ENCODE measurements at places on chromosomes 7 and 10.

- no peak for DNase-seq
Measured at GRCh38 chr7:80884511-80885195, 34.2 kb downstream of the SEMA3C start.

DNA sequence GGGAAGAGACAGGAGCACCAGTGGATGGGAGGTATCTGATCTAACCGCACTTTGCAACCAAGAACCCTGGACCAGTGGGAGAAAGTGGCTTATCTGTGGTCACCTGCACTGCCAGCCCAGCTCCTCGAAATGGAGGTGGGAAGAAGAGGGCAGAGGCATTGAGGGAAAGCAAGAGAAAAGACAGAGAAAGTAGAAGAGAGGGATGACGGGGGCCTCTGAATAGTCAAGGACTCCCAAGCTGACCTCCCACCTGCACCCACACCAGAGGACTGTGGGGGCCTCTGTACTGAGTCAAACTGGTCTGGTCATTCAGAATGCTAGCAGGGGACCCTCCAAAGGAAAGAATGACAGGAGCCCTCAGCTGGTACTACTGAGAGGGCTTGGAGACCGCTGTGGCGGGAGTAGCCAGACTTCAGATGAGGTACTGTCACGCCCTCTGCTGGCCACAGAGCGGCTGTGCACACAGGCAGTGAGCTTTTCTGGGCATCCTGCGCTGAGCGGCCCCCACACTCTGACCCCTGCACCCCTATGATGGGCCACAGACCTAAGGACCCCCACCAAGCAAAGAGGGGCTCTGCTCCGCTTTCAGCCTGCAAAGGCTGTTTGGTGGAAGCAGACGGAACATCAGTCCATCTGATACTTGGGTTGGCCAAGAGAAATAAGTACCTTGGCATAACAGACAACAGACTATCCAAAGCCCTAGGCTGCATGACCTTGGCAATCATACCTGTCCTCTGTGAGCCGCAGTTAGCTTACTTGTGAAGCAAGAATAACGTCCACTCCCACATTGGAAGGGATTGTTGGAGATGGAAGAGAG, 112.9 kb downstream of the COL13A1 start:
- peak; percentile 79 for DNase-seq

- DNase-seq: no peak
Measured at GRCh38 chr7:100456562-100456961, 7.5 kb downstream of the SPACDR start.

DNA sequence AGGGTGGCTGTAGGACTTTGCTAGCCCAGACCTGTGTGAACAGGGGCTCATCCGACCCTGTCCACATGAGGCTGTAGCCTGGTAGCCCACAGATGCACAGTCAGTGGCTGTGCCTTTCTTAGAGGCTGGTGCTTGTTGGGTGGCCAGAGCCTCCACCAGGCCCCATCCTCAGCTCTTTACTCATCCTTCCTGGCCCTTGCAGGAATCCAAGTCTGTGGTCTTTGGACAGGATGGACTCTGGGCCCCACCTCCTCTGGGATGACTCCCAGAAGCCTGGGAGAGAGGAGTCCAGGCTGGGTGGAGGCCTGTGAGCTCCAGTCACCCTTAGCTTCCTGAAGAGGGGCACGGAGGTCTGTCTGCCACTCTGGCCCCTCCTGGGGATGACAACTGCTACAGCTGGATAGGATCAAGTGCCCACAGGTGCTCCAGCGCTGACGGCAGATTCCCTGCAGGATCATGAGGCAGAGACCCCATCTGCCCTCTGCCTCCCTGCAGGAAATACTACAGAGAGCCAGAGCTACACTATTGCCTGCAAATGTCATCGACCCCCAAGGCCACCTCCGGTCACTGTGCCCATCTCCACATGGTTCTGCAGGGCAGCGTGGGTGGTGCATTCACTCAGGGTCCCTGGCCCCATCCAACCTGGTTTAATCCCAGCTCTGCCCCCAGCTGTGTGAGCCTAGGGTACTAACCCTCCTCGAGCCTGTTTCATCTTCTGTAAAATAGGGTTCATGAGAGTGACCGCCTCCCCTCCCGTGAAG, 114.5 kb downstream of the PTPN20 start:
- DNase-seq: peak; percentile 13

- DNase-seq: no peak
Measured at GRCh38 chr7:68629-69028, 123.7 kb upstream of the FAM20C start.

- no peak for DNase-seq
Measured at GRCh38 chr7:144622745-144623144, 213.1 kb downstream of the TPK1 start.

GRCh38 chr7:153320005-153320404, 560.5 kb downstream of the ACTR3B start:
- DNase-seq: no peak

- no peak for DNase-seq
Measured at GRCh38 chr7:26959290-26959689, 94.9 kb upstream of the SKAP2 start.

DNA sequence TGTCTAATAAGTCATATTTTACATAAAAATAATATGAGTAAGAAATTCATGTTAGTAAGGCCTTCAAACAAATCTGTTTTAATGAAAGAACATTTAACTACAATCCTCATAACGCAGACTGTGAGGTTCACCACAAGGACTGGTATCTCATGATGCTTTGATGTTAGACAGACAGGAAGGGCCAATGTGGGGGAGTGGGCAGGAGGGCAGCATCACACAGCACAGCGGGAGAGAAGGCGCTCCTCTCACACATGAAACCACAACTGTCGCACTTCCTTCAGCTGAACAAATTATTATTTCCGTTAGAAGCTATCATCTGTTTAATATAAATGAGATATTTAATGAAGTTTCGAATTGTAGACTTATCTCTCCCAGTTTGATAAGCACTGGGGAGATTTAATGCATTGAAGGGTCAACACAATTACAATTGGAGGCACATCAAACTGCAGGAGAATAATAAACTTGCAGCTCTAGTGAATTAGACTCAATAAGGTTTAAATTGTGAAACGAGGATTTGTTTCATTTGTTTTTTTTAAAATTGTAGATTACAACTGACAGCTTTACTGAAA, 466.1 kb downstream of the PARD3 start:
- no peak for DNase-seq

DNA sequence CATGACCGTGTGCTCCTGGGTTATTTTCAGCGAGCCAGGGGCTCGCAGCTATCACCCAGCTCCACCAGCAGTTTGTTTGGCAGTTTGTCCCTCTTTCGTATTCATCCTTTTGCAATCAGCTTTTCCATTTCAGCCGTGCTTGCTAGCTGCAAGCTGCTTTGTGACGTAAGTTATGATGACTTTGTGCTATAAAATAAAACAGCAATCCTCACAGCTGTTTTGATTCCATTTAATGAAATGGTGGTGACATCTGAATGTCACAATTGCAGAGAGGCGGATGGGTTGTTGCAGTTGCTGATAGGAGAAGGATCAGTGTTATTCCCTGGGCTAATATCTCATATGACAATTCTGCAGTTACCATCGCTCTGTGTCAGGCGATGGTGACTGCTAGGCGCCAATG, 251.7 kb downstream of the SNX10 start:
- no peak for DNase-seq

DNA sequence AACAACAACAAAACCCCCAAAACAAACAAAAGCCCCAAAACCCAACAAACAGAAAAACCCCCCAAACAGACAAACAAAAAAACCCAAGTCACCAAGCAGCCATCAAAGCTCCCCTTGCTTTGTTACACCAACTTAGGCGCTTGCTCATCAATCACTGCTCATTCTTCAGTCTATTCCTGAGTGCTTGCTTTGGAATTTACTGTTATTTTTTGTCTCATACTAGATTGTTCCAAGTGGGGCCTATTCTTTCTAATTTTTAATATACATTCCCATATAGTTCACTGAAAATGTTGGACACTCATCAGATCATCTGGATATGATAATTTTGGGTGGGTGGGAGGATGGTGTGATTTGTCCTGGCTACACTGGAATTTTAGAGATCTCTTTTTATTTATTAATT, 126.0 kb upstream of the JCAD start:
- no peak for DNase-seq

DNA sequence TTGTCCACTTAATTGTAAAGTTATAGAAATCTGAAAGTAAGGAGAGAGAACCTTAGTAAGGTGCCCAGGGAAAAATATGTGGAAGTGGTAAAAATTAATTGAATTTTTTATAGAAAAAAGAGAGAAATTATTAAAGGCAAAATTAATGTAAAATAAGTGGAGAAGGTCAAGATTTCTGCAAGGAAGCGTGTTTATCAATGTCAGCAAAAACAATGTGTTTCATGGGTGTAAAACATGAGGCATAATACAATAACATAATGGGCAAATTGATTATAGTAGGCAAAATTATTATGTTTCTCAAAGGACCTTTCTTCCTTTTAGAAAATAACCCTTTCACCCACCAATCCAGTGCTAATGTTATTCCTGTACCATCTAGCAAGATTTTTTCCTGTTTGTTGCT, 1520.1 kb downstream of the REEP3 start:
- no peak for DNase-seq

GRCh38 chr7:117674617-117675016, 194.8 kb downstream of the CFTR start:
- no peak for DNase-seq

- DNase-seq: no peak
Measured at GRCh38 chr7:128920913-128921582, 10.5 kb upstream of the KCP start.

DNA sequence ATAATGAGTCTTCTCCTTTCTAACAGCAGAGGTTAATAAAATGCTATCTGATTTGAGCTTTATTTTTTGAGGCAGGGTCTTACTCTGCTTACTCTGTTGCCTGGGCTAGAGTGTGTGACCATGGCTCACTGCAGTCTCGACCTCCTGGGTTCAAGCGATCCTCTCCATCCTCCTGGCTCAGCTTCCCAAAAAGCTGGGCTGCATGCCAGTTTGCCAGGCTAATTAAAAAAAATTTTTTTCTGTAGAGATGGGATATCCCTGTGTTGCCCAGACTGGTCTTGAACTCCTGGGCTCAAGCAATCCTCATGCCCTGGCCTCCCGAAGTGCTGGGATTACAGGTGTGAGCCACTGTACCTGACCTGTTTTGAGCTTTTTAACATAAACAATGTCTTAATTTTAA, 56.7 kb downstream of the SCD start:
- DNase-seq: no peak

GRCh38 chr7:157515342-157516041, 178.7 kb downstream of the DNAJB6 start:
- peak; percentile 7 for DNase-seq

- DNase-seq: peak; percentile 41
Measured at GRCh38 chr7:152894295-152895170, 135.0 kb downstream of the ACTR3B start.

- no peak for DNase-seq
Measured at GRCh38 chr10:58868736-58869435, 307.6 kb upstream of the PHYHIPL start.

GRCh38 chr10:92177546-92177945, 113.3 kb downstream of the CPEB3 start:
- DNase-seq: no peak

- DNase-seq: no peak
Measured at GRCh38 chr7:87151002-87151728, 1.1 kb upstream of the DMTF1 start.

DNA sequence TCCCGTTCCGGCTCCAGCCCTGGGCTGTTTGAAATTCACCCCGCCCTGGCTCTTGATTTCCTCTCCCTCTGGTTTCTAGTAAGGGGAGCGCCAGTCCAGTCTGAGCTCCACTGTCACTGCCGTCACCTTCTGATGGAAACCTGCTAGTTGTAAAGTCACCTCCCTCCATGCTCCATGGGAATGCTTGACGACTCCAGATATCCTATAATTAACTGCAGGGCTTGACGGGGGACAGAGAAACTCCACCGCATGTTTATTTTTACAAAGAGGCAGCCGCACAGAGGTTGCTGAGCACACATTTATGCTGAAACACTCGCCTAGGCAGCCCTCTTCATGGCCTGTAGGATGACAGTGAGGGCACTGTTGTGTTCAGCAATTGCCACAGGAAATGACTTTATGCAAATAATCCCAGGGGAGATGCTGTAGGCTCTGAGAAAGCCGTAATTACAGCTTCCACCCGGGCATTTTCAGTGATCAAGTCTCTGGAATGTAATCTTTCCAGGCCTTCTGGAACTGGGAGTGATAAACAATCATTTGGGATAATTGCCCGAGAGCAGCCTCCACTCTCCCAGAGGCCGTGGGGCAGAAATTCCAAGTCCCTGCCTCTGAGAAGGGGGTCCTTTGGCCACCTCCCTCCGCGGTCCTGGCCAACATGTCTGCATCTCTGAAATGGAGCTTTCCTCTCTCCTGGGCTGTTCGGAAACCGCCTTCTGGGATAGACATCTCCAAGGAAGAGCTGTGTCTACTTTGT, 300.5 kb downstream of the KLF6 start:
- no peak for DNase-seq
